ENCODE measurements at places on chromosomes 3 and 15.

GRCh38 chr15:58472821-58473581 is 41.2 kb downstream of the LIPC start:
- no peak for DNase-seq

DNA sequence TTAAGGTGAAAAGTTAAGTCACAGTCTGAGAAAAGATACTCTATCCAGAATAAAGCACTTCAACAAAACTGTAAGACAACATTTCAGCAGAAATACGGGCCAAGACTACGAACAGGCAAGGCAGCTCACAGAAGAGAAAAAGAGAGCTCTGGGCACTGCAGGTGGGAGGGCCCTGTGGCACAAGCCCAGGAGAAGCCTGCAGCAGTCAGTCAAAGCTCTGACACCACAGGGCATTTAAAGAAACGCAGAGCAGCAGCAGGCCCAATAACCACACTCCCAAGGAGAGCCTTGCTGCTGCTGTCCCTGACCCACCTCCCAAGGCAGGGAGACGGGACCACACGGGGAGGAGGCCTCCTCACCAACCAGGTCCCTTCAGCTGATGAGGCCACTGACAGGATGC is 19.2 kb downstream of the CHSY1 start:
- no peak for DNase-seq

DNA sequence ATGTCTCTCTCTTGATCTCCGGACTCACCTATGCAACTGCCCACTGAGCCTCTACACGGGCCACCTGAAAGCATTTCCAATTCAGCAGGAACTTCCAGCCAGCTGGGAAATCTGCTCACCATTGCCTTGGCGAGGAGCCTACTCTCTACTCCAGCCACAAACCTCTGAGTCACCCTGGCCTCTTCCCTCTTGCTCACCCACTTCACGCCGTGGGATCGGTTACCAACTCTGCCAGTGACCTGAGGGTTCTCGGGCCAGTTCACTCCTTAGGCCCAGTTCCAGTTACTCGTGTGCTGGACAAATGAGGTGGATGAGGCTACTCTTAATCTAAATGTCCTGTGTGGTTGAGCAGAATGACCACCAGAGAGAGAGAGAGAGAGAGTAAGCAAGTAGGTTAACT is 70.1 kb downstream of the CEMIP start:
- DNase-seq = no peak

GRCh38 chr3:46006238-46007032 is 10.8 kb upstream of the FYCO1 start:
- DNase-seq = no peak

GRCh38 chr3:110984456-110985250 is 87.0 kb upstream of the NECTIN3 start:
- no peak for DNase-seq

DNA sequence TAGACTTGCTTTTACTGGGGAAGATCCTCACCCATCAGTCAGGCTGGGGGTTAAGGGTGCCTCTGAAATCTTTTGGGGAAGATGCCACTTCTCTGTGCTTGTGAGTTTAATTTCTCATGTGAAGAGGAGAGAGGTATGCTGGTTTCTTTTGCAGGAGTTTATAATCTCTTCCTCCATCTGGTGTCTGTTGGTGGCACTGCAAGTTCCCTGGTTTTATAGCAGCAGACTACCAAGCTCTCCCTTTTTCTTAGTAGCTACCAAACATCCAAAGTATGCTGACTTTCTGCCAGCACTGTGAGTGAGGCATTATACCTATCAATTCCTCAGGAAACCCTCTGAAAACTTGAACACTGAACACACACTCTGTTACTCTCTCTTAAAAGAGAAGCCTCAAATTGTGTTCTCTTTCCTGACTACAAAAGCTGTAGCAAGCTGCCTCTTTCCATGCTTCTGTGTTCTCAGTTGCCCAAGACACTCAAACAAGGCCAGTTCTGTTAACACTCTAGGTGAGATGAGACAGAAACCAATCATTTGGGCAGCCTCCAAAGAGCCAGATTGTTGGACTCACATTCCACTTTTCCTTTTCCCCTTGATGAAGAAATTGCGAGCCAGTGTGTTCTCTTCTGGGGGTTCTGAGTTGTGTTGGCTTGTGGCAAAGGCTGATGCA is 299.5 kb downstream of the GAP43 start:
- peak; percentile 68 for DNase-seq

GRCh38 chr15:100355342-100355741 is 13.6 kb upstream of the ADAMTS17 start:
- no peak for DNase-seq

DNA sequence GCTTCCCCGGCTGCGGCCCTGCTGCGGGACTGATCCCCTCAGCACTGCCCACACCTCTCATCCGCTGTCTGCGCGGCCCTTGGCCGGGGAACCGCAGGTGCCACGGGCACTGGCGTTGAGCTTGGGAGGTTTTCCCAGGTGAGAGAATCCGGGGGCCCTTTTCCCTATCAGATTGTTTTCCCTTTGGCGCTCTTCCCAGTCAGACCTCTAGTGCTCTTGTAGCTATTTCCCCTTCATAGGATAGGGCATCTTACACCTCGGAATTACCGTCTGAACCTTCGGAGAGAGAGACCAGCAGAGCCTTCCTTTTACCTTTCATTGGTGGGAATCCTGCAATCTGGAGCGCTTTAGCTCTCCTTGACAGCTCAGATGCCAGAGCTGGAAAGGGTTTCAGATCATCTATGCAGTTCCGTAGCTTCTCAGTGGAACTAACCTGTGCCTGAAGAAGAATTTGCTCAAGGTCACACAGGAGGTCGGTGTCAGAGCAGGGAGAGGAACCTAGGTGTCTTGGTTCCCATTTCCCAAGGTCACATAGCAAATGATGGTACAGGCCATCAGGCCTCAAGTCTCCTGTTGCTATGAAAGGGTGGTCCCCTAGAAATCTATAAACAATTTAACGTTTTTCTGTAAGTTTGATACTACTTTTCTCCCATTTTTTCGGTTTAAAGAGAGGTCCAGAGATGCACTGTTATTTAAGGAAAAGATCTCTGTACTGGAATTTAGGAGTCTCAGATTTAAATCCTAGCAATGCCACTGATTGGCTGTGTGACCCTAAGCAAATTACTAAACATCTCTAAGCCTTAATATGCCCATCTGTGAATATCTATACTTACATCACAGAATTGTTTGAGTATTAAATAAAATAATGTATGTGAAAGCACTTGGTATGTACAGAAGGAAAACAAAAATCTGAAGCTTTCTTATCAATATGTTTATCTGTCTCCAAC is 916 bp downstream of the IDH3A start:
- DNase-seq = no peak

DNA sequence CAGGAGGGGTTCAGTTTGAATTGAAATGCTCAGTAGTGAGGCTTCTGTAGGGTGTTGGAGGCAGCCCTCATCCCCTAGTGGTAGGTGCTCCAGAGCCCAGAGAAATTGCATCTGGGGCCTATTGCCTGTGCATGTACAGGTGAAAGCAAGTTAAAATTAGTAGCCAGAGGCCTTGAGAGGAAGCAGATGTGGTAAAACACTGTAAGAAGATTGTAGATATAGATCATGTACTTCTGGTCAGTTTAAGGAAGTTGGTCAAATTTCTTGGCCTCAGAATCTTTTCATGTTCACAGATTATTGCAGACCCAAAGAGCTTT is 34.6 kb downstream of the IGSF10 start:
- no peak for DNase-seq

- no peak for DNase-seq
Observed at GRCh38 chr15:59400103-59400813, 27.6 kb upstream of the MYO1E start.

- DNase-seq = no peak
Observed at GRCh38 chr15:84908564-84908963, 24.1 kb downstream of the SLC28A1 start.

GRCh38 chr3:45218578-45219390 is 7.3 kb downstream of the TMEM158 start:
- DNase-seq = no peak

DNA sequence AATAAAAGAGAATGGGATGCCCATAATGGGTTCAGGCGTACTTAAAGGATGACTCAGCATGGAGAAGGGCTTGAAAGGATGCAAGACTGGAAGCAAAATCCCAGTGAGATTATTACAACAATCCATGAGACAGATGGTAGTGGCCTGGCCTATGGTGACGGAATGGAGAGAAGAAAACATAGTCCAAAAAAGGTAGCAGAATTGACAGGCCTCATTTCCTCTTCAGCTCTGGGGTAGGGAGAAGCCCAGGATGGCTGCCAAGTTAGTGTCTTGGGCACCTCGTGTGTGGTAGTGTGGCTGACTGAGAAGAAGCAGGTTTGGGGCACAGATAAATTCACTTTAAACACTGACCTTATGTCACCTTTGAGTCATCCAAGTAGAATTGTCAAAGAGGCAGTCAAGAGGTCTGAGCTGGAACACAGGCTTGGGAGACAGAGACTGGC is 18.1 kb downstream of the MB21D2 start:
- DNase-seq = no peak

GRCh38 chr3:172034786-172035685 is 4.3 kb upstream of the FNDC3B start:
- peak; percentile 42 for DNase-seq

DNA sequence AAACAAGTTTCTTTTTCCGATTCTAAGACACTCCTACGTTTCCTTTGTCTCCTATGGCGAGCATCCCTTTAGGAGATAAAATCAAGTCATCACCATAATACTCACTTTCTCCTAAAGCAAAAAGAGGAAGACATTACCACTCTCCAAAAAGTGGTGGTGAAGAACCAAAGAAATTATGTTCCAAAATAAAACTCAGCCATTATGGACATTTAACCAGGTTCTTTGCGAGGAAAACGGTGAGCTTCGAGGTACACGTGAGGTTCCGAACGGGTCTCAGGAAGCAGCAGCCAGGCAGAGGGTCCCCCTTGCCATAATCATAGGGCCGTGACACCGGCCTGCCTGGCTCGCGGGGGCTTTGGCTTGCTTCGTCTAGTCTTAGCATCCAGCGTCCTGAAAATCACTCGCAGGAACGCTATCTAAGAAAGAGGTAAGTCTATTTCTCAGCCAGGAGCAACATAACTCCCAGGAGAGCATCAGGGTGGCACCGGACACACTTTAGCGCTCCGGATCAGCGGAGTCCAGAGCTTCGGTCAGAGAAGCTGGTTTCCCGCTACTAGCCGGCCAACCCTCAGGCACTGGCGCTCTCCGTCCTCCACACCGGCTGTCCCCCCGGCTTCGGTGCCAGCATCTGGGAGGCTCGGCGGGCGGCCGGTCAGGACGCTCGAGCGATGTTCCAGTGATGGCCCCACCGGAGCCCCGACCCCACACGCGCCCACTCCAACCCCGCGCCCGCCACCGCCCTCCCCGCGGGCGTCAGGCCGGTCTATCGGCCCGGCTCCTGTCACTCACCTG is 581 bp downstream of the IP6K1 start:
- DNase-seq = no peak

DNA sequence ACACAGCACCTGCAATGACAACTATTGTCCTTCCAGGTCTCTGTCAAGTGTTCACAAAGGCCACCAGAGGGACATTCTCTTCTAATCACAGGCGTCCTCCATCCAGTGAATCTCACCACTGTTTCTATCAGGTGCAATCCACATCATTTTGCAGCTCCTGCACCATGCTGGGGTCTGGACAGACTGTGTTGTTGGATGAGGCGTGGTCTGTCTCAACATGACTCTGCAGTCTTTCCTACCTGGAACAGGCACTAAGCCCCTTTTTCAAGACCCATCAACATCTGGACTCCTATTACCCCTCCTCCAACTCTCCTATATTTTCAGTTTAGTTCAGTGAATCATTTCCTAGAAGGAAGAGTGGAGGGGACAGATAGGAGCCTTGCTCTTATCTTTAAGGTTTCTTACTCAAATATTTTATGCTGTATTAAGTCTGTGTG is 31.5 kb upstream of the VEPH1 start:
- no peak for DNase-seq

DNA sequence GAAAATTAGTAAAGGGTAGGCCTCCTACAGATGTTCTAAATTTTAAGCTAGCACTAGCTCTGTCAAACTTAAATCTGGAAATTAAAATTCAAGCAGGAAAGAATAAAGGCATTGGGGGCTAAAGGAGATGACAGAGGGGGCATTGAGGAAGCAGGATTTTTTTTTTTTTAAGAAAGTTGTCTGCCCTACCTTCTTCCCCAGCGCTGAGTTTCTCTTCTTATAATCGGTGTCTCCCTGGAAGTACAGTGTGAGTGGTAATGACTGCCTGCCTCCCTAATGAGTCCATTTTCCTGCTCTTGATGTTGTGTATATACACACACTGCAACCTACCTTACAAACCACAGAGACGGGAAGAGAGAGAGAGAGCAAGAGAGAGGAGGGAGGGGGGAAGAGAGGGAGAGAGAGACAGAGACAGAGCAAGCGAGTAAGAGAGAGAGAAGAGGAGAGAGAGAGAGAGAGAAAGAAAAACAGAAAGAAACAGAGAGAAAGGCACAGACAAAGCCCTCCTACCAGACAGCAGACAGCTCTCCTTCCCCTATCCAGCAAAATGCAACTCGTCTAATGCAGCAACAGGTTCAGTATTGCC is 47.0 kb downstream of the ZBTB20 start:
- DNase-seq = peak; percentile 23

DNA sequence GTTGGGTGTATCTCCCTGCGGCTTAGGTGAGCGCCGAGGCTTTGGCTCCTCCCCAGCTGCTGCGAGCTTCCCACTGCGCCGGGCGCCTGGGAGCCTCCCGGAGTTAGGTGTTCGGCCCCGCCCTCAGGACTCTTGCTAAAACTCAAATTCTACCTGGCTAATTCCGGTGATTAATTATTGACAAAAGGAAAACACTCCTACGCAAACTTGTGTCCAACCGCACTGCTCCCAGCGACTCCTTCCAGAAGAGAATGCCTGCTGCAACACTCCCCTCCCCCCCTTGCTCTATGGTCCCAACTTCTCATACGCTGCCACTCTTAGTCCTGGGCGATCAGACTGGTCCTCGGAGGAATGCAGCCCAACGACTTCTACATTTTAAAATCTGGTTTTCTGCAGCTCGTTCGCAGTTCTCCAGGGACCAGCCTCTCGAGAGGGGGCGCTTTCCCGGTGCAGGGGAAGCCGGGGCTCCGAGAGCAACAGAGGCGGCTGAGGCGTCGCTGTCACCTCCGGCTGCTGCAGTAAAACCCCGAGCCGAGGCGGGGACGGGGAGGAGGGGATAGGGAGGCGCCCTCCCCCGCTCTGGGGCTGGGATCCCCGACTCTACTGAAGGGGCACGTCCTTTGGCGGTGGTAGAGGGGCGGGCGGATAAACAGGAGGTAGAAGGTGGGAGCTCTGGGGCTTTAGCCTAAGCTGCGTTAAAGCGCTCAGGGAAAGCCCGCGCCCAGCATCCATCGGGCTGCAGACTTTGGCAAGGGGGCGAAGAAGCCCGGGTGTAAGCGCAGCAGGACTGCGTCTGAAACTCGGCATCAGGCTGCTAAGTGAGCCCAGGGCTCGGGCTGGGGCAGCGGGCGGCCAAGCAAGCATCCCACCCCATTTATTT is at the start of gene SPTSSB:
Gene SPTSSB, minus strand, starts transcription at position 77 of the 880 bp plus-strand sequence. CDS start 25,194 bp downstream, outside the sequence.
- DNase-seq = no peak

DNA sequence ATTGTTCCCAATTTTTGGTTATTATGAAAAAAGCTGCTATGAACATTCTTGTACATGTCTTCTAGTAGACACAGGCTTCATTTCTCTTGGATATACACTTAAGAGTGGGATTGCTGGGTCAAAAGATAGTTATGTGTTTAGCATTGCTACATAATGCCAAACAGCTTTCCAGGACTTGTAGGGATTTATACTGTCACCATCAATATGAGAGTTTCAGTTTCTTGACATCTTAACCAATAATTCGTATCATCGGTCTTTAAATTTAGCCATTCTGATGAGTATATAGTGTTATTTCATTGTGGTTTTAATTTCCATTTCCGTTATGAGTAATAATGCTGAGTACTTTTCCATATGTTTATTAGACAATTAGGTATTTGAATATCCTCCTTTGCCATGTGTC is 190.3 kb upstream of the PFN2 start:
- DNase-seq = no peak
